ENCODE measurements at places on chromosomes 7 and 10. TPM values are rescaled to one million over a fixed set of nuclear protein-coding genes. Genes with fewer than 3 reads are reported as not detected.

Gene KIF5B
- 72.2 TPM for total RNA-seq

- ATAC-seq, result peak; percentile 11
Observed at GRCh38 chr10:25999295-25999981, 65.4 kb downstream of the MYO3A start.

GRCh38 chr7:42972699-42973500, 40.7 kb downstream of the MRPL32 start:
- no peak for ATAC-seq

DNA sequence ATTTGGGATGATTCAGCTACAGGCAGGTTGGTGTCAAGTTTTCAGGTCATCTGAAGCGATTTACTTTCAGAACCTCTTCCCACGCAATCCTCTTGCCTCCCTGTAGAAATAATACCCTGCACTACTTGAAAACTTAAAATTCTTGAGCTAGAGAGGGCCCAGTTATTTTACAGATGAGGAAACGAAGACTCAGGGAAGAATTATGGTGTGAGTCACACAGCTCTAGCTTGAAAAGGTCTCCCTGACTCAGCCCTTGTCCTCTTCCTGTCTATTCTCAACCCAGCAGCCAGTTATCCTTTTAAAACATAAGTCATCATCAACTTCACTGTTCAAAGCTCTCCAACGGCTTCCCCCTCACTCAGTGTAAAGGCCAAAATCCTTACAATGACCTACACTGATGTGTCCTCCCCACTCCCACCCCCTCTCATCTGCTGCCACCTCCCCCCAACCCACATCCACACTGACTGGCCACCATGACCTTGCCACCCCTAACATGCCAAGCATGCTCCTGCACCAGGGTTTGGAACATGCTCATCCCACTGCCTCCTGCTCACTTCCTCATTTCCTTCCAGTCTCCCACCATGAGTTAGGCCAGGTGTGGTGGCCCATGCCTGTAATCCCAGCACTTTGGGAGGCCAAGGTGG, 3.4 kb downstream of the DNMBP start:
- peak; percentile 79 for ATAC-seq

GRCh38 chr7:19107356-19108146, 9.9 kb downstream of the TWIST1 start:
- ATAC-seq, result no peak

- no peak for ATAC-seq
Observed at GRCh38 chr7:111093496-111093895, 2.6 kb downstream of the LRRN3 start.

Data from activated T-helper 17 cell treated with anti-CD3 and anti-CD28 coated beads, Interleukin-2, amount 50 U/mL, for 72 hours (primary cell).